Activated naive CD8-positive, alpha-beta T cell treated with anti-CD3 and anti-CD28 coated beads for 36 hours (primary cell): ENCODE measurements at places on chromosomes 1 and 21. TPM values are rescaled to one million over a fixed set of nuclear protein-coding genes. Genes with fewer than 3 reads are reported as not detected.

The PTPRC gene
- 422 TPM for total RNA-seq

The AGBL4 gene
- not detected for total RNA-seq

The SLC44A5 gene
- total RNA-seq, result 0.19 TPM

The FMO5 gene
- total RNA-seq, result 0.22 TPM

The CD160 gene
- 14.4 TPM for total RNA-seq

The CA6 gene
- total RNA-seq, result 13.7 TPM

DNA sequence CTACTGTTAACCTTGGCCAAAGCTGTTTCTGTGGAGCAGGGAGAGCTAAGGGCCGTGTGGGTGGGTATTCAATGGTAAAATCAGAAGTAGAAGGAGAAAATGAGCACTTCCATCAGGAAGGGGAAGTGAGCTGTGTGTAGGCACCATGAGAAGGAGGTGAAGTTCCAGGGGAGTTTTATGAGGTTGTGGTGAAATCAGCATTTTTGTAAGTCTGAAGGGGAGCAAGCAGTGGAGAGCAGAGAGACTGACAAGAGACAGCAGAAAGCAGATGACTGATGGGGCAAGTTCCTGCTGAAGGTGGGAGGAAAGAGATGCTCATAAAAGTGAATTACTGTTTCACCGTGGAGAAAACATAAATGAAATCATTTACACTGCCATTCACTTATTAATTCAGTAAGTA lies 2.7 kb upstream of the GPR88 start:
- no peak for DNase-seq

DNA sequence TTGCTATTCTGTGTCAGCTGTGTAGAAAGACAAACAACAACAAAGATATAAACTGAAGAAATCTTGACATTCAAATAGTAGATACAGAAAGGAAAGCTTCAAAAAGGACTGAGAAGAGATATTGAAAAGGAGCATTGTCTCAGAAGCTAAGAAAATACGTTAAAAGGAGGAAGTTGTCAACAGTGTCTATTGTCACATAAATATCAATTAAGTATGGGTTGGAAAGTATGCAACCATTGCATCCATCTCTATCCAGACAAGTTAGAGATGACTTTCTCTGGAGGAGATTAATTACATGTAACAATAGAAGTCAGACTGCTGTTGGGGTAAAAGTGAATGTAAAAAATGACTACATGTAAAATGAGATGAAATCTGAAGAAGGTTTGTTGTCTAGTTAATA lies 29.7 kb upstream of the BRINP3 start:
- no peak for DNase-seq

DNA sequence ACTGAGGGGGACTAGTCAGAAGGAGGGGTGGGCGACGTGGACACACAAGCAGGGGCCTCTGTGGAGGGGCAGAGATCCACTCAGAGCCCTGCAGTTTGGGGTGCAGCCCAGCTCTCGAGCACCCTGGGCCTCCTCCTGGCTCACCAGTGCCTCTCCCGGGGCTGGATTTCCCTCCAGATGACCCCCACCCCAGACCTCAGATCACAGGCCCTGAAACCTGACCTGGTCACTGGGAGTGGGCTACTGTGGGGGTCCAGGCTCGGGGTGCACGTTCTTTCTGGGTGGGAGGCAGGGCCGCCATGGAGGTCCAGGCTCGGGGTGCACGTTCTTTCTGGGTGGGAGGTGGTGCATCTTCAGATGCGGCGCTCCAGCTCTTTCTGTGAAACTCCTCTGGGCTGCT lies 10.3 kb upstream of the LHX4 start:
- DNase-seq, result no peak

GRCh38 chr1:19923137-19923952 lies at the start of gene PLA2G2E:
PLA2G2E (minus strand) TSS chr1:19923617; CDS start chr1:19923559, 58 bp downstream.
- no peak for DNase-seq

DNA sequence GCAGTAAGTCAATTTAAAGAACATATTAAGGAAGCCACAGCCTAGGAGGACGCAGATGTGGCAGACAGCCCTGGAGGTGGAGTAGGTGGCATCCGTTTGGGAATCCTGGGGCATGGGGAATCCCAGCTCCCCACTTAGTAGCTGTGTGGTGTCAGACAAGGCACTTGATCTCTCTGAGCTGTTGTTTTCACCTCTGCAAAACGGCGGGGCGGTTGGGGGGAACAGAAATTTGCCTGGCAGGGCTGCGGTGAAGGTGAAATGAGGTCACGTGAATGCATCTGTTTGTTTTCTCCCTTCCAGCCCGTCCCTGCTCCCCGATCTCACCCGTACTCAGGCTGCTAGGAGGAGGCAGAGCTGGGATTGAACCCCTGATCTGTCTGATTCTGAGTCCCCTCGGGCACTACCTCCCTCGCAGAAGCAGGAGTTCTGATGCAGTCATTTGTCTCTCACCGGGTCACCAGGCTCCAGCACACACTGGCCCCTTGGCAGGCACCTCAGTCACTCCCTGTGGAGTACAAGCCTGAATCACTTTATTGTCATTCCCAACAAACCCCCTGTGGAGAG lies 2.2 kb upstream of the LAPTM5 start:
- DNase-seq, result peak; percentile 66

- no peak for DNase-seq
Observed at GRCh38 chr1:24951810-24952412, 21.8 kb upstream of the RUNX3 start.

DNA sequence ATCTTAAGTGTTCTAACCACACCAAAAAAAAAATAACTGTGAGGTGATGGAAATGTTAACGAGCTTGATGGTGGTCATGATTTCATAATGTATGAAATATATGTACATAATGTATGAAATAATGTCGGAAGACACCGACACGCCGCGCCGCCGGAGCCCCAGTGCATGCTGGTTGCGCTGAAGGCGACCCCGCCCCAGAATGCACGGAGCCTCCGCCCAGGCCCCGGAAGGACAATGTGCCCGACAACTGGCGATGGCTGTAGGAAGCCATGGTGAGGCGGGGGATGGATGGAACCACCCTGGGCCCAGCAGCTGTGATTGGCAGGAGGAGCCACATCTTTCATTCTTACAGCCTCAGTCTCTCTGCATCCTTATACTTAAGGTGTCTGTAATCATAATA lies 7.4 kb downstream of the OR2T10 start:
- no peak for DNase-seq

DNA sequence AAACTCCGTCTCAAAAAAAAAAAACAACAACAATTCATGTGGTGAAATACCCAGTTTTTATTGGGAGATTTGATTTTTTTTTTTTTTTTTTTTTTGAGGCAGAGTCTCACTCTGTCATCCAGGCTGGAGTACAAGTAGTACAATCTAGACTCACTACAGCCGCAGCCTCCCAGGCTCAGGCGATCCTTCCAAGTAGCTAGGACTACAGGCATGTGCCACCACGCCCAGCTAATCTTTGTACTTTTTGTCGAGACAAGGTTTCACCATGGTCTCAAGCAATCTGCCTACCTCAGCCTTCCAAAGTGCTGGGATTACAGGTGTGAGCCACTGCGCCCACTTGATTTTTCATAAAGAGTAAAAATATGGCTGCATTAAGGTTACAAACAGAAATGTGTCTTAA lies 15.4 kb downstream of the FAM76A start:
- no peak for DNase-seq

GRCh38 chr1:7087888-7088287 lies 302.6 kb downstream of the CAMTA1 start:
- no peak for DNase-seq

- DNase-seq, result no peak
Observed at GRCh38 chr1:59688976-59689375, 125.8 kb upstream of the HOOK1 start.

DNA sequence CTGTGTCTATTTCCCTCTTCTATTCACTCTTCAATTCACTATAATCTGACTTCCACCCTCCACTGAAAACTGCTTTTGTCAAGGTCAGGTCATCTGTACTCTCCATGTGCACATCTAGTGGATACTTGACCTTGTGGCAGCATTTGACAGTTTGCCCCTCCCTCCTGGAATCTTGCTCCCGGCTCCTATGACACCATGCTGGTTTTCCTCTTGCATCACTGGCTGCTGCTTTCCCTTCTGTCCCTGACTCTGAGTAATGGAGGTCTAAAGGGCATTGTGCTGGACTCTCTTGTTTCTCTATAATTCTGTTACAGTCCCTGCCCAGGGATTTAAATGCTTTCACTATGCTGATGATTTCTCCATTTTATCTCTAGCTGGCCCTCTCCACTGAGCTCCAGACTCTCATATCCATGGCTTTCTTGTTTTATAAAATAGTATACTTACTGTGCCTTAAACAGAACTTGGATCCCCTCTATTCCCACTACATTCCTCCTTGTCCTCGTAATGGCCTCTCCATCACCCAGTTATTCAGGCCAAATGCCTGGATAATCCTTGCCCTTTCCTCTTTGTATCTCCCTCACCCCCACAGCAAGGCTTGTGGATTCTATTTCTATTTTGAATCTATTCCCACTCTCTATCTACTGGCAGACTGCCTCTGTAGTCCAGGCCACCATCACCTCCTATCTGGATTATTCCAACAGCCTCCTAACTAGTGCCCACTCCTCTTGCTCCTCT lies 36.8 kb upstream of the PODN start:
- DNase-seq, result no peak

- DNase-seq, result no peak
Observed at GRCh38 chr1:100734676-100735075, 15.1 kb downstream of the VCAM1 start.

- DNase-seq, result no peak
Observed at GRCh38 chr21:23936224-23936623, 1671.1 kb downstream of the MRPL39 start.

- DNase-seq, result no peak
Observed at GRCh38 chr1:207067665-207068064, 14.6 kb downstream of the PFKFB2 start.

DNA sequence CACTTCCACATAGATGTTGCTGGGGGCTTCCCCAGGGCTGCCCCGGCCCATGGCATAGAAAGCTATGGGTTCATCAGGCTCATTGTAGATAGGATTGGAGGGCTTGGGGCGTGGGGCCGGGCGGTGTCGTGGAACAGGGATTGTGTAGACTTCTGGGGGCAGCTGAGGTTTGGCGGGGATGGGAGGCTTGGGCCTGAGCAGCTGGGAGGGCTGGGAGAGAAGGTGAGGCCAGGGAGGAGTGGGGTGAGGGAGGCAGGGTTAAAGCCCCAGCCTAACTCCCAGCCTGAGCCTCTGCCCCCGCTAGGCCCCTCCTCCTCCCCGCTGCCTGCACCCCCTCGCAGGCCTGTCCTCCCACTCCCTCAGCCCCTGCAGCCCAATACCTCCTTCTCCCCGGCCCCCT lies 7.4 kb downstream of the SH2D2A start:
- no peak for DNase-seq

GRCh38 chr21:37047079-37047478 lies 25.8 kb downstream of the PIGP start:
- no peak for DNase-seq

DNA sequence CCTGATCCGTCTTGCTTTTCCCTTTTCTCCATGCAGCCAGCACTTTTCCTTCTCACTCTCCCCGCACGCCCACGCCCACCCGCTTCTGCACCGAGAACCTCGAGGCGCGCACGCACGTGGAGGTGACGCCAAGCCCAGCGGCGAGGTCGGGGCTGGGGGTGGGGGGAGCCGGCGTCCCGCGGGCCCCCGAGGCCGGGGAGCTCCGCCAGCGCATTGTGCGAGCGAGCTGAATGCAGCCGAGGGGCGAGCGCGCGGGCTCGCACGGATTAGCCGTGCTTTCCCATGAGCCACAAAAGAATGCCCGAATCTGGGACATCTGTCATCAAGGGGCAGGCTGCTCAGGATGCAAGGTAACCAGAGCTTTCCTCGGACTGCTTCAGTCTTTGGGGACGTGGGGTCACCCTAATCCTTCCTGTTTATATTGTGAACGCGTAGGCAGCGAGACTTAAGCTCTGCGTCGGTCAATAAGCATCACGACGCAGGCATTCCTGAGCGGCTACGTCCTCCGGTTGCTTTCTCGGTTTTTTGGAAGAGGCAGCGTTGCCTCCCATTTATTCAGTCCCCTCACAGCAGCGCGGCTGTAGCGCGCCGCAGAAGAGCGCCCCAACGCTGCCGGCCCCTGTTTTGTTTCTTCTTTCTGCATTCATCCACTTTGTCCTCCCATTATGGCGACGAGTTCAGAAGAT lies 67.3 kb upstream of the AKT3 start:
- peak; percentile 21 for DNase-seq
